ENCODE measurements at places on chromosomes 13 and 19.

GRCh38 chr19:31085125-31085524 lies 264.1 kb downstream of the TSHZ3 start:
- DNase-seq = no peak

- no peak for DNase-seq
These were observed 41.1 kb downstream of the GPR12 start for GRCh38 chr13:26719356-26719945.

GRCh38 chr13:76965759-76966421 lies 17.6 kb downstream of the ACOD1 start:
- DNase-seq = no peak

- no peak for DNase-seq
These were observed 12.5 kb downstream of the APBA3 start for GRCh38 chr19:3748965-3749364.

GRCh38 chr19:611481-611868 lies 21.8 kb downstream of the HCN2 start:
- peak; percentile 26 for DNase-seq

- DNase-seq = no peak
These were observed 1.8 kb upstream of the ZNF557 start for GRCh38 chr19:7067716-7068115.

DNA sequence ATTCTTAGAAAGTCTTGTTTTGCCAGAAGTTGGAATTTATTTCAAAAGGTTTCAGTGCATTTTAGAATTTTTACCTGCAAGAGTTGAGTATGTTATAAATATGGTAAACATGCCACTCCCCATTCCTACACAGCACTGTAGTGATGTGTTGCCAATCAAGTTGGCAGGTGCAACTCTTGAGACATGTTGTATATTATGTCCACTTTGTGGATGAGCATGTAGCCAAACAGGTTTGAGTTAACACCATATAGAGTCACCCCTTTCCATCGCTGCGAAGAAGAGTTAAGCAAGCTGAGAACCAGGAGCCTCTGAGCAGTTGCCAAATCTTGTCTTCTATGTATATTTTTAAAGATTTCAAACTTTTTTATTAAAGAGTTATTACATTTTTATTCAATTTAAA lies 359.8 kb downstream of the LMO7 start:
- DNase-seq = no peak

- DNase-seq = no peak
These were observed 6.6 kb upstream of the DACH1 start for GRCh38 chr13:71873418-71874247.

- DNase-seq = no peak
These were observed 15.4 kb downstream of the ZNF570 start for GRCh38 chr19:37484406-37485168.

DNA sequence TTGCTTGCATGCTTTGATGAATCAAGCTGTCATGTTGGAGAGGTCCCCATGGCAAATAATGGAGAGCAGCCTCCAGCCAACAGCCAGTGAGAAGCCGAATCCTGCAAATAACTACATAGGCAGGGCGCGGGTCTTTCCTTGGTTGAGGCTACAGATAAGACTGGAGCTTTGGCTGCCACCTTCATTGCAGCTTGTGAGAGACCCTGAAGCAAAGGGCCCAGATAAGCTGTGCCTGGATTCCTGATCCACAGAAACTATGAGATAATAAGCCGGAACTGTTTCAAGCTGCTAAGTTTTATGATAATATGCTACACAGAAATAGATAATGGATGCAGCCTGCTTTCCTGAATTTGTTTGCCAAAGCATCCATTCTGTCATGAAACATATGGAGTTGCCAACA lies 257.0 kb downstream of the HS6ST3 start:
- no peak for DNase-seq

DNA sequence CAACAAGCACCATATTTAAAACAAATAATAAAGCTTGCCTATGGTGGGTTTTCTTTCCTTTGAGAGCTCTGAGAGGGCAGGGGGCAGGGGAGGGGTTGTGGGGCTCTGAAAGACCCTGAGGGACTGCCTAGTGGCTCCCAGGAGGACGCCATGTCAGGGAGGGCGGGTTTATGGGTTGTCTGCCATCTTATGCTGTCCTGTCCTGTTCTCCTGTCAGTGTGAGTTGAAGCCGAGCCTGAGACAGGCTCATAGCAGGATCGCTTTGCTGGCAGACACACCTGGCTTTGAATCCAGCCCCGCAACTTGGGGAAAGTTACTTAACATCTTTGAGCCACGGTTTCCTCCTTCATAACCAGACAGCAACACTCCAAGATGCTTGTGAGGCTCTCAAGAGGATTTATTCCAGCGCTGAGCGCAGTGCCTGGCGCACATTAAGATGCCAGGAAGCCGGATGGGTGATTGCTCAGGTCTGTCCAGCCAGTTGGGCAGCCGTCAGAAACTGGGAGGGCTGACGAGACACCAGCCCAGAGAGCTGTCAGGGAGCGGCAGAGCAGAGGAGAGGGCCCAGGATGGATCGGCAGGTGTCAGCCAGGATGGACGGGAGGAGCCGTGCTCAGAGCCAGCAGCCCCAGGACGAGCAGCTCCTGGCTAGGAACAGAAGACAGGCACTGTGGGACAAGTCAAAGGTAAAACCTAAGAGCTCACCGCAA lies 36.8 kb upstream of the C1QTNF9 start:
- DNase-seq = no peak

- DNase-seq = no peak
These were observed 646 bp downstream of the TMEM161A start for GRCh38 chr19:19137556-19138108.

GRCh38 chr13:110376120-110376519 lies 69.0 kb downstream of the COL4A2 start:
- DNase-seq = no peak

DNA sequence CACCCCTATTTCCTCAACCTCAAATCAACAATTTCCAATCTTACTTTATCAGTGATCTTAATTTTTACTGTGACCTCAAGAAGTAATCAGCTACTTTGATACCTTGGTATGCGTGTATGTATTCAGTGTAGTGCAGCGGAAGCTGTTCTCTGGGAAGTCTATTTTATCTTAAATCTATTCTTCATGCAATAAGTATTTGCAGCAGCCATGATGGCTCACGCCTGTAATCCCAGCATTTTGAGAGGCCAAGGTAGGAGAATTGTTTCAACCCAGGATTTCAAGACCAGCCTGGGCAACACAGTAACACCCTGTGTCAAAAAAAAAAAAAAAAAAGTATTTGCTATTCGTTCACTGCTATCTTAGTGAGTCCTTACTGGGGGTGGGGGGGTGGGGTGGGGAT lies 6.5 kb downstream of the SLC25A30 start:
- no peak for DNase-seq

GRCh38 chr13:36436811-36437210 lies 4.5 kb downstream of the CCNA1 start:
- DNase-seq = no peak

GRCh38 chr13:92172191-92172590 lies 773.8 kb downstream of the GPC5 start:
- no peak for DNase-seq

DNA sequence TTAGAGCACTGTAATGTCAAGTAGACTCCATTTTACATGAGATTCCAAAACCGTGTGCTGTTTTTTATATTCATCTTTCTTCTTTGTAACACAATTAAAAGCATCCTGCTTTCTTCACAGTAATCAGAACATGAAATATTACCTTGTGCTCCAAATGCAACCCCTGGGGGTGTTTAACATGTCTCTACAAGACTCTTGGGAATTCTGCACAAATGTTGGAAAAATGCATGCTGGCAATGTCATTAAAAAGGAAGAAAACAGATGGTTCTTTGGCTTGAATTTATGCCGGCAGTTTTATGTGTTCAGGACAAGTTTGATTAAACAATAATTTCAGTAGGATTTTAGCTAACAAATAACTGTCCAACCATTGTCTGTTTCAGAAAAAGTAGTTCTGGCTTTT lies 159.1 kb downstream of the LIG4 start:
- DNase-seq = no peak

DNA sequence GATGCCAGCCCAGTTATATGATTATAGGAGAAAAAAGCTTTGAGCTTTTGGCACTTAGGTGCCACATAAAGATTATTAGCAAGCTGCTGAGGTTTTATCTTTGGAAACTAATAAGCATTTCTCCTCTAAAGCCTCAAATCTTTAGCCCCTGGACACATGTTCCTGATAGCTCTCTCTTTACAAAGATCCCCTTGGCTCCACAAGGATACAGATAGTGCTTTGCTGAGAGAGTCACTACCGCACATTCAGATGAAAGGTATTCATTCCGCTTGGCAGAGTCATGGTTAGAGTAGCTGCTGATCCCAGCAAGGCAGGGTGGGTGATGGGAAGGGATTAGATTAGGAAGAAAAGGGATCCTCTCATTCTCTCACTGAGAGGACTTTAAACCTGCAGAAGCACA lies 28.2 kb upstream of the PSG7 start:
- DNase-seq = no peak

- DNase-seq = no peak
These were observed 383.4 kb upstream of the SLITRK5 start for GRCh38 chr13:87287721-87288120.

GRCh38 chr13:101529422-101529821 lies 76.9 kb downstream of the ITGBL1 start:
- DNase-seq = no peak

GRCh38 chr19:39802958-39803357 lies 24.3 kb downstream of the LEUTX start:
- no peak for DNase-seq

GRCh38 chr19:33261511-33262189 lies 36.0 kb upstream of the SLC7A10 start:
- no peak for DNase-seq

GRCh38 chr13:93867481-93867880 lies 612.0 kb downstream of the DCT start:
- DNase-seq = no peak

DNA sequence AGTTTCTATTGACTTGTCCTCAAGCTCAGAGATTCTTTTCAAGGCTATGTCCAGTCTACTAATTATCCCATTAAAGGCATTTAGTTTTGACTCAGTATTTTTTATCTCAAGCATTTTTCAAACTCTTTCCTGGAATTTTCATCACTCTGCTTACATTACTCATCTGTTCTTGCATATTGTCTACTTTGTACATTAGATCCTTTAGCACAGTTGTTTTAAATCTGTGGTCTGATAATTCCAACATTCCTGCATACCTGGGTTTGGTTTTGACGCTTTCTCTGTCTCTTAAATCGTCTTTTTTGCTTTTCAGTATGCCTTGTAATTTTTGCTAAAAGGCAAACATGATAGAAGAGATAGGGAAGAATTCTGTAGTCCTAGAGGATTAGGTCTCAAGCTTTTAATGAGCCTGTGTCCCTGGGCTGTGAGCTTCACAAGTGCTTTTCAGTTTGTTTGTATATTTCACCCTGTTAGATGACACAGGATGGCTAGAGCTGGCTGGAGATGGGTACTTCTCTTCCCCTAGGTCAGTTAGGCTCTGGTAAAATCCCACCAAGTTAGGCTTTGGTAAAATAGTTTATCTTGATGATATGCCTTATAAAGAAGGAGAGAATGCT lies 46.1 kb upstream of the GPC6 start:
- DNase-seq = no peak

DNA sequence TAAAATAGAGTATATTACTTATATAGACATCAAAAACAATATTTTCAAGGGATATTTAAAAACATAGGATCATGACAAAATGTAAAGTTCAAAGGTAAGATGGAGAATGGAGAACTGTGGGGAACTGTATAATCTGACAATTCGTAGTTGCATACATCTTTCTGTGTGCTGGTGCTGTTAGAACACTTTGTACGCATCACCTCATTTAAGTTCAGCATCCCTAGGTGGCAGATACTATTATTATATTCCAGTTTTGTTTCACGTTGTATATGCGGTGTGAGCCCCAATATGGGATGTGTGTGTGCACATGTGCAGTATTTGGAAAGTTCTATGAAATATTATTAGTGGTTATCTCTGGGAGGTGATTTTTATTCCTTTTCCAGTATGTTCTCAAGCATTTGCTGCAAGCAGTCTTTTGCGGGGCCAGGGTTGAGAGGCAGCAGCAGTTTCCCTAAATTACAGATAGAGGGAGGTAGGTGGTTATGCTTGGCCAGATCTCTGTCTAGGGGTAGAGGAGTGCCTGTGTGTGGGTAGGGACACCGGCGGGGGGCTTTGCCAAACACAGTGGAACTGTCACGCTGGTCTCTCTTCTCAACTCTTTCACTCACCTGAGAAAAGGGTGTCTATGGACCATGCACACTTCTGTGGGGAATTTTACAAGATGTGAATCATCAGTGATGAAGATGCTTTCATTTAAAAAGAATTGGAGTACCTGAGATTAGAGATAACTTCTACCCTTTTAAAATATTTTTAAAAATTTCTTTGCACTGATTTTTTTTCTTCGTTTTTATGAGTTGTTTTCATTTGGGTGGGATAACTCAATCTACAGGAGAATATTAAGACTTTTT lies 55.6 kb upstream of the ALOX5AP start:
- no peak for DNase-seq

GRCh38 chr19:19544257-19544953 lies 6.3 kb downstream of the CILP2 start:
- DNase-seq = no peak

DNA sequence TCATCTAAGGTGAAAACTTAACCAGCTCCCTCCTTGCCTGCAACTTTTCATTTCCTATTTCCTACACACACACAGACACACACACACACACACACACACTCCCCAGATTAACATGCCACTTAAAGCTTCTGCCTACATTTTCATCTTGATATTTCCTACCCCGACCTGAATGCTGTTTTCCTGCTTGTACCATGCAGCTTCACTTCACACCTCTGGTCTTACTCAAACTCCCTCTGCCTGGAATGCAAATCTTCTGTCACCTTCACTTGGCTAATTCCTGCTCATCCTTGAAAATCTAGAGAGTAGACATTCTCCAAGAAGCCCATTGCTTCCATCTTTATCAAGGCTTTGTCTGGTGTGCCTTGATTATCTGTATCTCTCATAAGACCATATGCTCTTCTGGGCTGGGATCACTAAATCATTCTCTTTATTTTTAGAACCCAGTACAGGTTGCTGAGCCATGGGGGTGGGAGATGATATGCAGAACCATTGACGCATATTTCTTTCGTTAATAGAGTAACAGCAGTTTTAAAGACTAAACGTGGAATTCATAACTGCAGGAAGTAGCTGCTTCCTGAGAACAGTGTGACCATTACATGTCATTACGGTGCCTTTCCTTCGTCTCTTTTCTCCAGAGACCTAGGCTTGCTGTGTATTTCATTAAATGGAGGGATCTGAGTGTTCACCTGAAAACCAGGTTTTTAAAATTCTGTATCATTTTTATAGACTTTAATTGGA lies 37.7 kb downstream of the CNMD start:
- no peak for DNase-seq

All from activated CD4-positive, alpha-beta T cell treated with anti-CD3 and anti-CD28 coated beads for 1 hour (primary cell).